ENCODE measurements at places on chromosomes 3 and 15.

DNA sequence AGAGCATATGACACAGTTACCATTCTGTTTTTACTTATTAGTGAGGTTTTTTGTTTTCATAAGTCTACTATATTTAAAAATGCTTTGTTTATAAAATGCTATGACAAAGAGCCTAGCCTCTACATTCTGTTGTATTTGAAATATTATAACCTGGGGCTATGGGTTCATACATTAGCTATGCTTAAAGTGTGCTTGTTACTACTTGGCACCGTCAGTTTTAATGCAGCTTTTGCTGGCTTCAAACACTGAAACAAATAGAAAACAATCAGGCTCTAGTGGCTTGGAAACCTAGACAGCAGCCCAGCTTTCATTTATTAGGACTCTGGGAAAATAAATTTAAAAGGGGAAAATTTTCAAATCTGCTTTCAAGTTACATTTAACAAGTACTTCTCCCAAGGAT lies 635.9 kb downstream of the CADM2 start:
- no peak for DNase-seq

DNA sequence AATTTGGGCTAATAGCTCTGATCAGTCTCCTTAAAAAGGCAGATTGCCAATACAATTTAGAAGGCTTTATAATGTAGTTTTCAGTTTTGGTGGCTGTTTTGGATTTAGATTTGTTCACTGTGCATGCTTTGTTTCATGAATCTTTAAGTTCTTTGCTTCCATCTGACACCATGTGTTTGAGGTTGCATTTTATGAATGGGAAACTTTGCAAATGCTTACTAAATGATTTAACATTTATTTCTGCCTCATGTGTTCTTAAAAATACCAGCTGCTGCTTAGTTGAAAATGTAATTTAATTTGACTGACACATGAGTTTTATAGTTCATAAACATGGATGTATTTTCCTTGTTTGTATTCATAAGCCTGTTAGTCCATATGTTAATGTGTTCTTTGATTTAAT lies 78.6 kb downstream of the RNF13 start:
- DNase-seq: no peak

- DNase-seq: peak; percentile 59
Measured at GRCh38 chr3:10224794-10225665, 23.2 kb upstream of the TATDN2 start.

DNA sequence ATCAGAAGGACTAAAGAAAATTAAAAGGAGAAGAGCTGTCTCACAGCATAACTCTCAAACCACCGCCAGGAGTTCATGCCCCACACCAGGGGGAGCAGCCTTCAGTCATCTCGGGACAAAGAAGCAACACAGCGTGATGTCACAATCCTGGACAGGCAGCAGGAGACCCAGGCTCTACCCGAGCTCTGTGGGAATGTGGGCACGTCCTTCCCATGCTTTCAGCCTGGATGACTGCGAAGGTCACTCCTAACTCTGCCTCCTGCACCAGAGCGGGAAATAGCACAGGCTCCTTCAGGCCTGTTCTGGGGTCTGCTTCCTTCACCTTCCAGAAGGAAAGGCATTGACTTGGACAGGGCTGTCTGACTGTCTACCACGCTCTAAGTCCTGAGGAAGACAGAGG lies 31.3 kb downstream of the NOX5 start:
- no peak for DNase-seq

GRCh38 chr3:126798521-126798920 lies 94.5 kb downstream of the CHCHD6 start:
- no peak for DNase-seq

DNA sequence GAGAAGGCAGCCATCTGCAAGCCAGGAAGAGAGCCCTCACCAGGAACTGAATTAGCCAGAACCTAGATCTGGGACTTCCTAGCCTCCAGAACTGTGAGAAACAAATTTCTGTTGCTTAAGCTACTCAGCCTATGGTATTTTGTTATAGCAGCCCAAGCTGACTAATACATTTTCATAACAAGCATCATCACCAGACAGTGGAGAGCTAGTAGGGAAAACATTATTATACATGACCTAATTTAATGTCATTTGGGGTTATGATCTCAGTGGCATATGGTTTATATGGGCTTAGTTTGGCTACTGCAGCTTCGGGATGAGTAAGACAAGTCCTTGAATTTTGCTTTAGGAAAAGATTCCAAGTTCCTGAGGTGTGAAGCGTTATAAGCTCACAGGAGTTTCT lies 35.6 kb downstream of the LNP1 start:
- DNase-seq: no peak
